ENCODE measurements at places on chromosomes 5 and 9. TPM values are rescaled to one million over a fixed set of nuclear protein-coding genes. Genes with fewer than 3 reads are reported as not detected.
A peak's percentile ranks its signal among the peaks of the same experiment; 100 is the strongest.

Gene PTPA
- total RNA-seq: 133 TPM

Gene PHF19
- 45.1 TPM for total RNA-seq

Gene CEL
- total RNA-seq: 2.2 TPM

Gene PCDHGB1
- 4.3 TPM for total RNA-seq

GRCh38 chr9:114472765-114473446 lies 32.4 kb downstream of the WHRN start:
- H3K27ac ChIP-seq: no peak overlapping the region
- H3K36me3 ChIP-seq: no peaks in the 10 kb centered on the region
- DNase-seq: no peak
- H3K4me1 ChIP-seq: no peaks in the 10 kb centered on the region
- no peaks in the 10 kb centered on the region for H3K27me3 ChIP-seq
- H3K4me3 ChIP-seq: no peak overlapping the region

- H3K27ac ChIP-seq: no peak overlapping the region
- DNase-seq: peak; percentile 46
- H3K27me3 ChIP-seq: no peaks in the 10 kb centered on the region
- H3K36me3 ChIP-seq: no peaks in the 10 kb centered on the region
Measured at GRCh38 chr9:37309136-37309535, 113.4 kb upstream of the GRHPR start.

- H3K4me1 ChIP-seq: peaks cover 4% of the 10 kb centered on the region
- no peaks in the 10 kb centered on the region for H3K27me3 ChIP-seq
- no peaks in the 10 kb centered on the region for H3K36me3 ChIP-seq
- H3K4me3 ChIP-seq: no peak overlapping the region
- H3K27ac ChIP-seq: no peak overlapping the region
- DNase-seq: no peak
Measured at GRCh38 chr5:160537116-160537515, 115.5 kb downstream of the PTTG1 start.

DNA sequence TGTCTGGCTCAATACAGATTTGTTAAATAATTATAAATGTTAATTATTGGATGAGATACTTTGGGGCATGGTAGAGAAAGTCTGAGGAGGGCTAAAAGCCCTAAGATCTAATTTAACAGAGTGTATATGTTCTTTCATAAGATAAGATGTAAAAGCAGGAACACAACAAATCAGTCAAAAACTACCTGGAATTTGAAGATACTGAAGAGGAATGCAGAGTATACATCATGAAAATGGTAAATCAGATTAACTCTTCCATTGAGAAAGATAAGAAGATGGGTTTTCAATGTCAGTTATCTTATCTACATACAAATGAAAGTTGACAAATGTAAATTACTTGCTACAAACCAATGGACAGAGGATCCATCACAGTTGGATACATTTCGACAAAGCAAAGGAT lies 107.3 kb upstream of the NFIB start:
- H3K4me1 ChIP-seq: peaks cover 19% of the 10 kb centered on the region
- H3K27ac ChIP-seq: no peak overlapping the region
- no peaks in the 10 kb centered on the region for H3K36me3 ChIP-seq
- no peak overlapping the region for H3K4me3 ChIP-seq
- no peak for DNase-seq

GRCh38 chr9:22052376-22052945 lies 43.4 kb upstream of the CDKN2B start:
- no peaks in the 10 kb centered on the region for H3K36me3 ChIP-seq
- no peaks in the 10 kb centered on the region for H3K27me3 ChIP-seq
- peak; percentile 34 for DNase-seq
- no peak overlapping the region for H3K27ac ChIP-seq
- H3K4me3 ChIP-seq: no peak overlapping the region
- H3K4me1 ChIP-seq: peaks cover 8% of the 10 kb centered on the region

DNA sequence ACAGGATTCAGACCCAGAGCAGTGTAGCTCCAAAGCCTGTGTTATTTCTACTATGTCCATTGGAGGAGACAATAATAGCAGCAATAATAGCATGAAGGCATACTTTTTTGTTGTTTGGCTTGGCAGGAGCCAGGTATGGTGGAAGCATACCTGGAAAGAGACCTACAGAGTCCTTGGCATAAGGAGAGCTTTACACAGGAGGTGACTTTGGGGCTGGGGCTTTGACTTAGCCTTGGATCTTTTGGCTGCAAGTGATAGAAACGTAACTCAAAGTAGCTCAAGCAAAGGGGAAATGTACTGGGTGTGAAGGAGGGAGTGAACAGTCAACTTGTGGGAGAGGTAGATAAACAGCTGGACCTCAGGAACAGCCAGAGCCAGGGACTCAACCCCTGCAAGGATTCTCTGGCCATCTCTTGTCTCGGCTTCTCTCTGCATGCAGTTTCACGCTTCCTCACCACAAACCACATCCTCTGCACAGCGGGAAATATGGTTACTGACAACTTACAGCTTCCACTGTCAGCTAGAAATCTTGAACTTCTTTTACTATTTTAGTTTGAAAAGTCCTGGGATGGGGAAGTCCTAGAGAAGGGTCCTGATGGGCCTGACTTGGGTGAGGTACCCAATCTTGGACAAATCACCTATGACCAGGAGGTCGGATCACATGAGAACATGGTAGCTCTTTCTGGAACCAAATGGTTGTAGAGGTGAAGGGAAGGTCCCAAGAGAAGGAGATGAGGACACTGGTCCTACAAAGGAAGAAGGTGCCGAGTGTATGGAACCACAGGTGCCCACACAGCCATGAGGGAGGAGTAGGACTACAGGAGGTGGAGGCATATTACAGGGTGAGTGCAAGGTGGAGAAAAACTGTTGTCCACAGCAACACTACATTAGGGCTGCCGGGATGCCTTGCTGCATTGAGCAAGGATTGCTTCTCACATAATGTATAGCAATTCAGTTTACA lies 47.0 kb upstream of the TGFBR1 start:
- H3K4me3 ChIP-seq: no peak overlapping the region
- no peak overlapping the region for H3K27ac ChIP-seq
- no peaks in the 10 kb centered on the region for H3K36me3 ChIP-seq

- H3K27me3 ChIP-seq: no peaks in the 10 kb centered on the region
- H3K27ac ChIP-seq: no peak overlapping the region
Measured at GRCh38 chr9:83630938-83631457, 8.1 kb downstream of the IDNK start.

GRCh38 chr5:5432020-5432707 lies 9.7 kb downstream of the ICE1 start:
- no peak for DNase-seq
- no peak overlapping the region for H3K27ac ChIP-seq
- H3K27me3 ChIP-seq: no peaks in the 10 kb centered on the region
- no peaks in the 10 kb centered on the region for H3K4me1 ChIP-seq

DNA sequence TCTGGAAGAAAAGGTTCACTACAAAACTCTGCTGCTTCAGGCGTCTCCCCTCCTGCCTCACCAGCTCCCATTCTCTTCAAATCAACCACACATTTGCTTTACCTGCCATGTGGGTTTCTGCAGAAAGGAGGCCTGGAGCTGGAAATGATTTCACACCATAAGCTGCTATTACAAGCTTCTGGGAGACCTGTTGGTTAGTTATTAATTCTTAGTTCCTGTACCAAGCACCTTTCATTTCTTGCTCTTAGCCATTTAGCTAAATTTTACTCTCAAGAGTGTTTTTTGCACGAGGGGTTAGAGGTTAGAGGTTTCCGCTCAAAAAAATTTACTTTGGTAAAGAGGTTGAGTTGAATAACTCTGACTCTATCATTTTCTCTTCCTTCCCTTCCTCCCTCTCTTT lies 70.3 kb downstream of the MAP1B start:
- no peak overlapping the region for H3K4me3 ChIP-seq
- no peaks in the 10 kb centered on the region for H3K36me3 ChIP-seq
- peaks cover 52% of the 10 kb centered on the region for H3K4me1 ChIP-seq
